ENCODE measurements at places on chromosomes 1 and 21. TPM values are rescaled to one million over a fixed set of nuclear protein-coding genes. Genes with fewer than 3 reads are reported as not detected.

Gene GSTM5
- total RNA-seq = 3.7 TPM

Gene TXNIP
- 125 TPM for total RNA-seq

Gene KIF17
- total RNA-seq = 10.2 TPM

Gene PERM1
- not detected for total RNA-seq

Gene SPAG17
- 1.2 TPM for total RNA-seq

Gene NR0B2
- total RNA-seq = not detected

Gene BCAN
- total RNA-seq = 52.2 TPM

Gene MEX3A
- 43.2 TPM for total RNA-seq

Gene GIPC2
- 0.41 TPM for total RNA-seq

Gene SELP
- not detected for total RNA-seq

Gene SLAMF7
- total RNA-seq = not detected

Gene FAM229A
- 2.0 TPM for total RNA-seq

Gene DNASE2B
- not detected for total RNA-seq

Gene CYYR1
- 1.6 TPM for total RNA-seq

Gene GNG4
- total RNA-seq = 31.0 TPM

Gene DYNLT5
- 1.2 TPM for total RNA-seq

Gene TEDDM1
- total RNA-seq = not detected

Gene BGLAP
- not detected for total RNA-seq

Gene AKR1A1
- total RNA-seq = 74.6 TPM

Gene OR10J5
- not detected for total RNA-seq

Gene OR13G1
- total RNA-seq = not detected

Gene C2CD2
- total RNA-seq = 9.4 TPM

Gene LENEP
- total RNA-seq = 1.2 TPM

Gene CELA2B
- total RNA-seq = not detected

Gene CFHR5
- total RNA-seq = not detected

Gene AKT3
- total RNA-seq = 249 TPM

Gene RNU1-3
- under 0.01 TPM for total RNA-seq

Gene COL11A1
- 20.0 TPM for total RNA-seq

Gene HPCAL4
- total RNA-seq = 75.4 TPM

Gene ITLN2
- total RNA-seq = not detected

Gene LCE2A
- total RNA-seq = not detected

Gene GBP5
- under 0.01 TPM for total RNA-seq

Gene HUNK
- 7.7 TPM for total RNA-seq

Gene HMGCS2
- total RNA-seq = not detected

Gene OPTC
- total RNA-seq = not detected

Gene C1orf185
- total RNA-seq = not detected

Gene CLDN8
- not detected for total RNA-seq

Gene PRR9
- total RNA-seq = not detected

Gene GLMP
- total RNA-seq = 7.3 TPM

Gene ZC3H12A
- 0.41 TPM for total RNA-seq

Gene DNALI1
- 2.9 TPM for total RNA-seq

Gene LAD1
- not detected for total RNA-seq

Gene AMY2A
- total RNA-seq = not detected

Gene B3GALT5
- 0.41 TPM for total RNA-seq

Gene C1orf159
- 6.1 TPM for total RNA-seq

Gene SHE
- total RNA-seq = 2.0 TPM

Gene DNAJC6
- total RNA-seq = 120 TPM

Gene SMIM11
- total RNA-seq = 26.5 TPM

Gene TNFRSF1B
- total RNA-seq = 2.0 TPM

Gene PLPPR4
- total RNA-seq = 168 TPM

Gene SPRR2E
- total RNA-seq = not detected

Gene NR1I3
- not detected for total RNA-seq

Gene NLRP3
- 0.82 TPM for total RNA-seq

Gene GFI1
- not detected for total RNA-seq

Gene NPR1
- 0.41 TPM for total RNA-seq

Gene MCOLN3
- total RNA-seq = not detected

Gene SLC45A1
- total RNA-seq = 8.6 TPM

Gene AMY1C
- not detected for total RNA-seq

Gene CASZ1
- total RNA-seq = 1.6 TPM
